ENCODE measurements at places on chromosomes 3 and 15.

DNA sequence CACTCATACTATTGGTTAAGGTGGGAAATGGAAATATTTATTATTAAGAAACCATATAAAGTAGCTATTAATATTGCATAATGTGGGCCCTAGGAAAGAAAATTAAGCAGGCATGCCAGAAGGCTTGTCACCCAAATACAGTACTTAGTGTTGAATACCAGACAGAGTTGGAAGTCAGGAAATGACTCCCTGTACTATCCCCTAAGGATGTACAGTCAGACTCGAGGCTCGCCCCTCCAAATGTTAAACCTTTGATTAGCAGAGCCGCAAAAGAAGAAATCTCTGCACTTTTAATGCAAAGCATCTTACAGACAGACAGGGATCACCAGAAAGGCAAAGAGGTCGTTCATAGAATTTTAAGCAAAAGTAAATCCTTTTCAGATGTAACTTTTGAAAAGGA, 11.3 kb upstream of the RBSN start:
- no peak for DNase-seq

GRCh38 chr3:181402347-181402746, 309.4 kb upstream of the SOX2 start:
- no peak for DNase-seq

- DNase-seq: no peak
Measured at GRCh38 chr15:83430441-83430840, 16.7 kb upstream of the SH3GL3 start.

- DNase-seq: no peak
Measured at GRCh38 chr3:88093266-88093665, 34.2 kb downstream of the ZNF654 start.

DNA sequence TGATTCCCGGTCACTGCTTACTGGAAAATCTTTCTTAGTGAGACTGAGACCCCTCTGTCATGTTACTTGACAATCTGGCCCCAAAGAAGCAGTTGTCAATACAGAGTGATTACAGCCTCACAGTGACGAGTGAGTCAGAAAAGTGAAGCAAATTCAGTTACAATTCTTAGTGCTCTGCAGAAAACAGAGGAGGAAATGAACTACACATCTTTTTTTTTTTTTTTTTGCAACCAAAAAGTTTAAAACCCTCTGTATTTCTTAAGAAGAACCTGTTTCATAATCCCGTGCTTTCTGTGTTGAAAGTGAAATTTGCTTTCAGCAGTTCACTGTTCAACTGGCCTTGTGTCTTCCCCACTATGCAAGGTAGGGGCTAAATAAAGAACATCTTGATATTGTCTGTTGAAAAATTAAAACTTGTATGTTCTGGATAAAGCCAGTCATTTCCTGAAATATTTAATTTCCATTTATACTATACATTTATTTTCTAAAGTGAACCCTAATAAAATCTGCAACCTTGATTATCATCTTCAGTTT, 1.9 kb downstream of the AQP9 start:
- no peak for DNase-seq

DNA sequence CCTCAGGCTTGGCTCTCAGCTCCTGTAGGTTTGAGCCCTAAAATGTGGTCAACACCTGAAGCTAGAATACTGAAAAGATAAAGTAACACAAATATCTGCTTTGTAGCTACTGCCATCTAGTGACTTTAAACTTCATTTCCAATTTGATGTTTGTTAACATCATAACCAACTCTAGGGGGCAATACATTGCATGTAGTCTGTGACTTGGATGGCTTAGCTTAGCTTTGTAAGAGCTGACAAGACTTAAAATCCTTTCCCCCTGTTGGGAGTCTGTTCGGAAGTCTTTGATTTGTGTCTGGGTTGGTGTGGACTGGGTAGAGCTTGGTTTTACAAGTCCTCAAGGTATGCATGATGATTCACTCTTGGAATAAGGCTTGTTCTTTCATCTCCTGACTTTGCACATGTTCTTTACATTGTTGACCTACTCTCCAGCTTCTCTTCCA, 51.7 kb downstream of the SCN11A start:
- peak; percentile 20 for DNase-seq

DNA sequence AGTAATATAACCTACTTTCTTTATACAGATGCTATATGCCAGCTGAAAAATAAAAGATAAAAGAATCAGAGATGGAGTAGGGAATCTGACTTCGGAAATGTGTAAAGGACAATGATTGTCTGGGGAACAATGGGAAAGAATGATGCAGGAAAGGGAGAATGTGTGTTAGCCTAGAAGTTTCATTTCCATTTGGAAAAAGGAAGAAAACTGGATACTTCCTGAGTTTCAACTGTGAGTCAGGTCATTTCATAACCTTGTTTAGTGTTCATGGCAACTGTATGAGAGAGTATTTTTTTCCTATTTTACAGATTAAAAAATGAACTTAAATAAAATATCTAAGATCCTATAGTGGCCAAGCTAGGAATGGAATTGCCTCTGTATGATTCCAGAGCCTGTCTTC, 261.3 kb upstream of the NECTIN3 start:
- DNase-seq: no peak

GRCh38 chr3:178508443-178508825, 27.8 kb upstream of the KCNMB2 start:
- no peak for DNase-seq

DNA sequence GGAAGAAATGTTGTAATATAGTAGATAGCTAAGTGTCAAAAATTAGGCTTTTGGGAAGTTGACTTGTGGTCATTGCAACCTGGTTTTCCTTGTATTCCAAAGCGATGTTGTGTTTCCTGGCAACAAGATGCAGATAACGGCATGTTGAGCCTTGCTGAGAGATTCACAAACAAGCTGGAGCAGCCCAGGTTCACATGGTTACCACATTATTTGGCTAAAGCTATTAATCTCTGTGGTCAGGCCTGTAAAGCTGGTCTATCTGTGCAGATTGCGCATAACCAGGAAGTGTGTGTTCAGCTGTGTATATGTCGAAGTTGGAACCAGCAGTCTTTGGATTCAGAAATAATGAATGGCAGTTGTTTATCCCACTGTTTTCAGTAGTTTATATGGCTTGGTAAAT, 6.6 kb downstream of the TIPARP start:
- peak; percentile 81 for DNase-seq

GRCh38 chr15:69535101-69535638, 82.6 kb downstream of the RPLP1 start:
- DNase-seq: no peak

- DNase-seq: no peak
Measured at GRCh38 chr3:170132335-170132734, 49.2 kb downstream of the PHC3 start.

DNA sequence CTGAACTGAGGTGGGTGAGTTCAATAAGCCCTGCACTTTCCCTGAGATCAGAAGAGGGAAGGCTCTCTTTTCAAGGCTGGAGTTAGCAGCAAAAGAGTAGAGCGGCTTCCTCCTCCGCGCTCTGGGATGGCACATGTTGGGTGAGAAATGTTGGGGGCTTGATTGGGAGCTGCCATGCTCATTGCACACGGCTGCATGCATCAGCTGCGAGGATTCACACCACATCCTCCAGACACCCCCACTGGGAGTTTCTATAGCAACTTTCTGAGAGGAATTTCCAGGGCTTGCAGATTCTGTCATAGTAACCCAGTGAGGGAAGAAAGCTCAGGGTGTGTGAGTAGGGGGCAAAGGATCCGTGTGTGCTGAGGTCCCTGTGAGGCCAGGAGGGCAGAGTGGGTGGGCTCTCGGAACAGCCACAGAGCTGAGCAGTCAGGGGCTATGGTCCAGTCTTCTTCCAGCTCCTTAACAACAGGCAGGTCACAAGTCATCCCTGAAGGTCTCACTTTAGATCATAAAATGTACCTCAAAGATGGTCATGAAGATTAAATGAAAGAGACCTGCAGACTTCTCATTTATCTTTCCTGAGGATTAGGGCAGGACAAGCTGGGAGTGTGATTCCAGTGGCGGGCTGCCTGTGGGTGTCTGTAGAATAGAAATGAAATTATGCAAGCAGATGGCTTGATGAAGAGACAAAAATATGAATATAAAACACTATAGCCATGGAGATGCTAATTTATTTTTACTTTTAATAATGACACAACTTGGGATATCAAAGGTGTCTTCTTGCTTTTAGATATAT, 75.7 kb upstream of the CHRNA7 start:
- no peak for DNase-seq

DNA sequence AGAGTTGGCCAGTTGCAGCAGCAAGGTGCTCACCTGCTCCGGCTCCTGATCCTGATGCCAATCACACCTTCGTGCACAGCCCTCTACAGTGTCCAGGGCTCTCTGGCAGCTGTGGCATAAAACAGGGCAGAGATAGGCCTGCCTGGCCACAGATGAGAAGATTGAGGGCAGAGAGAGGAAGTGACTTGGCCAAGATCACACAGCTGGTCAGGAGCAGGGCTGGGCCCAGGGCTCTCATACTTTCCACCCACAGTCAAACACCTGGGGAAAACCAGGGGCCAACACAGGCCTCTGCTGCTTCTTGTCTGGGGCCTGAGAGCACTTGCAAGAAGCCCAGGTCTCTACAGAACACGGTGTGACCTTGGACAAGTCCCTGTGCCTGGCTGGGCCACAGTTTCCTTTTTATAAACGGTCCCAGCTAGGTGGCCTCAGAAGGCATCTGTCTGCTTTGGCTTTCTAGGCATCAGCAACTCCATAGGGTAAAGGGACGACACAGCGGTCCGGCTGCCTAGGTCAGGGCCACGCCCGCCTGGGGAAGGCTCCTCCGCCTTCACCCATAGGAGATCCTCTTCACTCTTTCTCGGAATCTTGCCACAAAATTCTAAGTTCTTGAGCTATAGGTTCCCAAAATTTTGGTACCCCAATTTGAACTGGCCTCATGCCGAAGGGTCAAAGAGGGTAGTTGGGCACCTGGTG, 3.1 kb downstream of the ATP2B2 start:
- no peak for DNase-seq

- no peak for DNase-seq
Measured at GRCh38 chr3:128112357-128112968, 11.1 kb downstream of the RUVBL1 start.

DNA sequence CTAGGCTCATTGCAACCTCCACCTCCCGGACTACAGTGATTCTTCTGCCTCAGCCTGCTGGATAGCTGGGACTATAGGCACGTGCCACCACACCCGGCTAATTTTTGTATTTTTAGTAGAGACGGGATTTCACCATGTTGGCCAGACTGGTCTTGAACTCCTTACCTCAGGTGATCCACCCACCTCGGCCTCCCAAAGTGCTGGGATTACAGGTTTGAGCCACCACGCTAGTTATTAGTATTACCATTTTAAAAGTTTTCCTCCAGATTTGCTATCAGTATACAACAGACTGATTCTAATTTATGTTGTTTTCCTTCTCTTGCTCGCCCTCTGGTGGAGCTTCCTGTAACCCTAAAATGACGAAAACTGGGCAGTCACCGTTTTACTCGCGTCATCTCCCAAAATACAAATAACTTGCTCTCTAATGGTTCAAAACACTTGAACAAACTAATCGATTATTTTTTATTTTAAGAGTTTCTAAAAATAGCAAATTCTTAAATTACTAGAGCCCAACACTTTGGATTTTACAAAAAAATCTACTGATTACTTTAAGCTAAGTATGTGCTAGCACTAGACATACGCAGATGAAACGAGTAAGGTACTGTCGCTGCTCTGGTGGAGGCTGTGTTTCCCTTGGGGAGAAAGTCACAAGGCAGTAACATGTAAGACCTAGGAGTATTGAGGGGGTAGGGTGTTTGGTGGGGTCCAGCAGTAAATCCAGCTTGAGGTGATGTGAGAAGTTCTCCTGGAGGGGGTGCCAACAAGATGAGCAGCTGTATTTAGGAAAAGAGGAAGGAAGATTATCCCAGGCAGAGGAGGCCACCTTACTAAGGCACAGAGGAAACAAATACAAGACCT, 203.3 kb downstream of the MBNL1 start:
- DNase-seq: peak; percentile 5

GRCh38 chr15:88586401-88587162, 34.6 kb upstream of the AEN start:
- DNase-seq: no peak

DNA sequence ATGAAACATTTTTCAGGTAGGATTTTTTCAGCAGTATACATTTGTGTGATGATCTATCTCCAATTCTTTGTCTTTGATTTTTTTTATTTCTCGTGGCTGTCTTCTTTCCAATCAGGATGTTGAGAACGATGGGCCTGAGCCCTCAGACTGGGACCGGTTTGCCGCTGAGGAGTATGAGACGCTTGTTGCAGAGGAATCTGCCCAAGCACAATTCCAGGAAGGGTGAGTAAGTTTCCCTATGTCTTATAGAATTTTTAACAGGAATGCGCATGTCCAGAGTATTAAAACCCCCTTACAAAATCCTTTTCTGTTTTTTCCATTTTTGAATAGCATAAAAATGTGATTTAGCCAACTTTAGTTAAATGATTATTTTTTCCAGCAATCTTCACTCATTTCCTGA, 90.0 kb downstream of the MSL2 start:
- no peak for DNase-seq

DNA sequence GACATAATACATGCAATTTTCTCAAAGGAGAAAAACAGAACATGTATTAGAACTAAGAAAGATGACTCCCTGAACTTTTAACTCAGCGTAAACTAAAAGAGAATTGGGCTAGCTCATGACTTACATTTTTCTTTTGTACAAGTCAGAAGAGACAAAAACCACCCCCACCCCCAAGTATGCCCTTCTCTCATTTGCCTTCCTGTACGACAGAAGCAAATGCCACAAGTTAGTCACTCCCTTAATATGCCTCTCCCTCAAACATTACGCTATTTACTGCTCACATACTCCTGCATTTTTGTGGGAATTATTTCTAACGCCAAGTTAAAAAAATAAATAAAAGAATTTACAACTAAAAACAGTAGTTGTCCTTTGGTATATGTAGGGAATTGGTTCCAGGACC, 22.0 kb downstream of the CPEB1 start:
- DNase-seq: no peak

DNA sequence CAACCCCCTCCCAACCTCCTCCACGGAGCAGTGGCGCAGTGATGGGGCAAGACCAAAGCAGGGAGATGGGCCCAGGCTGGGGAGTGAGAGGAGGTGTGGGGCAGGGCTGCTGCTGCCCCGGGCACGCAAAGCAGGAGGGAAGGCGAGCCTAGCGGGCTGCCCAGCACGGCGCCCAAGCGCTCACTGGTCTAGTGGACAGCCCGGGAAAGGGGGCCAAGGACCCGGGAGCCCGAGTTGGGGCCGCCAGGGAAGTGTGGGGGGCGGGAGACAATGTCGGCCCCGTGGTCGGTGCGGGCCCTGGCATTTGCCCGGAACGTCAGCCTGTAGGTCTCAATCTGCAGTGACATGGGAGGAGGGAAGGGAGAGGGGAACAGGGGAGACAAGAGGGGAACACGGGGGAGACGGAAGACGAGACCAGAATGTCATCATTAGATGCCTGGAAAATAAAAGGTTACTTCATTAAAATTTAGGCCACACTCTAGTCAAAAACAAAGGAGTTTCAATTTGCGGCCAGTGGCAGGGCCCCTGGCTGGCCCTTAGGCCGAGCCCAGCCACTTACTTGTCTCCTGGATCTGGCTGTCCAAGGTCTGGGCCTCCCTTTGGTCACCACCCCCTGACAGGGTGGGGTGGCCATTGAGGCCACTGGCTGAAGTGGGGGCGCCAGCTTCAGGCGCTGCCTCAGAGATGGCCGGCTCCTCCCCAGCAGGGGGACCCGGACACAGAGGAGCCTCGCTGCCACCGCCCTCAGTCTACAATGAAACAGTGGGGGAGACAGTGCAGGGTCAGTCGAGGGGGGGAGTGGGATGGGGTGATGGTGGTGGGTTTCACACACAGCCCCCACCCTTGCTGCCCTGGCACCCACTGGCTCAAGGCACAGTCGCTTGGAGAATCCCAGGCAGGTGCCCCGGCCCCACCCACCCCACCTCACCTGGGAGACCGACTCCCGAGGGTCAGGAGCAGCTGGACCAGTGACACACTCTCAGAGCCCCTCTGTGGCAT, 50.0 kb downstream of the DHX30 start:
- no peak for DNase-seq

- DNase-seq: no peak
Measured at GRCh38 chr15:99101501-99101900, 3.4 kb upstream of the SYNM start.
